T1000 (cell line): ENCODE measurements at places on chromosomes 1 and 21.

GRCh38 chr1:221880182-221880581, 138.3 kb upstream of the DUSP10 start:
- DNase-seq: no peak

DNA sequence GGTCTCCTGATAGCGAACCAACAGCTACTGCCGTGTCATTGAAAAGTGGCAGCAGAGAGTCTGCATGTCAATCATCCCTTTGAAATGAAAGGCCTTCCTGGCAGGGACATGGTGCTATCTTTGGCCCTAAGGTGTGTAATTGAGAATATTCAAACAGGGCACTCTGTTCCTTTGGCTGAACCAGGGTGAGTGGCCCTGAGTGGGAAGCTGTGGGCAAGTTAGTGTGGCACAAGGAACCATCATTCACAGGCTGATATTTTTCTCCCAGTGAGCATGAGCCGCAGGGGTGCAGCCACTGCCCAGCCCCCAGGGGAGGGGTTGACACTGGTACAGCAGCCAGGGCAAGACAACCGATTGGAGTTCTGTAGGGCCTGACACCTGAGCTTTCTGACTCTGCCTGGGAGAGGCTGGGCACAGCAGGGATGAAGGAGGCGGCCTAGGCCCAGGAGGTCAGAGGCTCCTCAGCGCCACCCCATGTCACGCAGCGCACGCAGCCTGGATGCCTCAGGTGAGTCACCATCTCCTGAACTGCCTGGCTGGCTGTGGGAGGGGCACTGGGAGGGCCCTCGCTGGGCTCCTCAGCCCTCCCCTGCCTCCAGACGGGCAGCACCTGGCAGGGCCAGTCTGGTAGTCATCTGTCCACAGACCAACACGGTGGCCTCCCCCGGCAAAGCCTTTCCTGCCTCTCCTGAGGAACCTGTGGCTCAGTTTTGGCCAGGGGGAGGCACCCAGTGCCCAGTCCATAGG, 13.2 kb downstream of the QSOX1 start:
- DNase-seq: no peak

DNA sequence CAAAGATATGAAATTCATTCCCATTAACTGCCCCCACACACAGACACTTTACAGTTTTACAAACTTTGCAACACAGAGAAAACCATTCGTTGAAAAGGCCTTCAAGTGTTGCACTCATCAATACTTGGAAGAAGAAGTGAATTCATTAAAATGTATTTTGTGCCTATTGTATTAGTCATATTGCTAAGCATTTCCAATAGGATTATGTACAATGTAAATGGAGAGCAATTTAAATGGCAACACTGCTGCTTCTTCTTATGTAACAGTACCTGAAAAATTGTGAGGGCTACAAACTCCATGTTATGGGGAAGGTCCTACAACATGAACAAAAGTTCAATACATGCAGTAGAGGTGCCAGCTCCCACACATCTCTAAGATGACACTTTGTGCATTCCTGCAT, 209.3 kb upstream of the POGK start:
- no peak for DNase-seq

- DNase-seq: no peak
These were observed 351.3 kb downstream of the RRAGC start for GRCh38 chr1:38508232-38508631.

DNA sequence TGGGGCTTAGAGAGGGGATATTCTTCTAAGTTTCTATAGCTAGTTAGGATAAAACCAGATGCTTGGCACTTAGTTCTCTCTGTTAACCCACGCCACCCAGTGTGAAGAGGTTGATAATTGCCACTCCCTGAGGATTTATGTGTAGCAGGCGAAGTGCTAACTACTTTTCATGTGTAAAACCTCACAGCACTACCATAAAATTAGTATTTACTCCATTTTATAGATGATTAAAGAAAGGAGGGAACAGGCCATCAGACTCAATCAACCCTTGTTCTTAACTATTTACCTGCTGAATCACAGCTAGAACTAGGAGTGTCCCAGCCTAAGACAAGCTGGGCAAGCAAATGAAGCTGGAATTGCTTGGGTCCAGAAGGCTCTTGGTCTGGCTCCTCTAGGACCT, 8.9 kb downstream of the LIN28A start:
- DNase-seq: no peak

- DNase-seq: no peak
These were observed 547.8 kb downstream of the NPHP4 start for GRCh38 chr1:5444396-5444795.

- no peak for DNase-seq
These were observed 85.7 kb downstream of the NRDC start for GRCh38 chr1:51792864-51793263.

- no peak for DNase-seq
These were observed 33.5 kb downstream of the ECE1 start for GRCh38 chr1:21256776-21257175.

GRCh38 chr1:24609949-24610517, 33.1 kb upstream of the SRRM1 start:
- DNase-seq: no peak

DNA sequence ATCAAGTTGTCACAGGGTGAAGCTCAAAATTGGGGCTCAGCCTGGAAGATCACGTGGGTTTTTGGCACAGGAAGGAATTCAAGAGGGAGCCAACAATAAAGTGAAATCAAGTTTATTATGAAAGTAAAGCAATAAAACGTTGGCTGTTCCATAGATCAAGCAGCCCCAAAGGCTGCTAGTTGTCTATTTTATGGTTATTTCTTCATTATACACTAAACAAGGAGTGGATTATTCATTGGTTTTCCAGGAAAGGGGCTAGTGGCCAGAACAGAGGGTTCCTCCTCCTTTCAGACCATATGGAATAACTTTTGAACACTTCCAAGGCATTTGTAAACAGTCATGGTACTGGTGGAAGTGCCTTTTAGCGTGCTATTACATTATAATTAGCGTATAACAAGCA, 723.5 kb upstream of the ADAMTS5 start:
- no peak for DNase-seq

- DNase-seq: no peak
These were observed 151.1 kb downstream of the ZNF281 start for GRCh38 chr1:200258447-200259375.
